ENCODE measurements at places on chromosomes 7 and 10.

DNA sequence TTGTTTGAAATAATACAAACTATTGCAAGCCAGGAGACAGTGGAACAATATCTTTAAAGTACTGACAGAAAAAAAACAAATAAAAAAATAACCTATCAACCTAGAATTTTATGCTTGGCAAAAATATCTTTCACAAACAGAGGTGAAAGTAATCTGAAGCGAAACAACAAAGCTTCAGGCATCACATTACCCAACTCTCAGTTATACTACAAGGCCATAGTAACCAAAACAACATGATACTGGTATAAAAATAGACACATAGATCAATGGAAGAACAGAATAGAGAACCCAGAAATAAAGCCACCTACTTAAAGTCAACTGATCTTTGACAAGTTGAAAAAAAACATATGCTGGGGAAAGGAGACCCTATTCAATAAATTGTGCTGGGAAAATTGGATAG lies 26.5 kb upstream of the HECW1 start:
- no peak for DNase-seq

- no peak for DNase-seq
Observed at GRCh38 chr10:10854725-10855124, 162.9 kb upstream of the CELF2 start.

DNA sequence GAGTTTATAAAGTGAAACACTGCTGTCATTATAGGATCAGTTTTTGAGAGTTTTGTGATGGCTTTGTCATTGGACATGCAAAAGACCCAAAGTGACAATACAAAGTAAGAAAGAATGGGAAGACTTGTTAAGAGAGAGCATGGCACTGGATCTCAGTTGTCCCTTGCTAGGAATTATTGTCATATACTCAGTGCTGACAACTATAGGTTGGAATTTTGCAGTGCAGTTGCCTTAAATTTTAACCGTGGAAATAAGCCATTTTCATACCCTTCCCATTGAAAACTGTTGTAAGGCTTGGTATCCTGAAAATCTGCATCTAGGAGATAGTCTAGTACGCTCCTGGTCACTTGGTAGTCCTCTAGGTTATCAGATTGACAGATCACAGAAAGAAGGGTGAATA lies 1156.7 kb downstream of the GATA3 start:
- DNase-seq: no peak

- DNase-seq: no peak
Observed at GRCh38 chr7:141742229-141742628, 4.1 kb downstream of the SSBP1 start.

GRCh38 chr10:97095701-97096260 lies 90.0 kb downstream of the SLIT1 start:
- DNase-seq: no peak

GRCh38 chr7:131105294-131105798 lies 222.3 kb upstream of the MKLN1 start:
- no peak for DNase-seq

GRCh38 chr10:8369666-8370065 lies 315.2 kb downstream of the GATA3 start:
- no peak for DNase-seq

DNA sequence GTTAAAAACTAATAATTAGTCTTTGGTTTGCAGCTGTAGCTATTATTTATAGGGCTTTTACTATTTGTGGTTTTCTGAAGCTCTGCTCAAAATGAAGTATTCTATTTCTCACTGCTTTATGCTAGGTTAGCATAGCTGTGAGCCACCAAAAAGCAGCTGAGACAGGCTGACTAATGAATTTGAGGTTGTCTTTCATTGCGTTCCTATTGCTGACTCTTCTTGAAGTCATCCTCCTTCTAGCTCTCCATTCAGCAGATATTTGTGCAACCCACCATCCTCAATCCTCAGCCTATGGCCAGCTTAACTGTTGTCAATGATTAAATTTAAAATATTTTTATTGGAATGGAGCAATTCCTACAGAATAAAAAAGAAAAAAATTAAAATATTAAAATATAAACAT lies 2.1 kb upstream of the RALA start:
- no peak for DNase-seq

DNA sequence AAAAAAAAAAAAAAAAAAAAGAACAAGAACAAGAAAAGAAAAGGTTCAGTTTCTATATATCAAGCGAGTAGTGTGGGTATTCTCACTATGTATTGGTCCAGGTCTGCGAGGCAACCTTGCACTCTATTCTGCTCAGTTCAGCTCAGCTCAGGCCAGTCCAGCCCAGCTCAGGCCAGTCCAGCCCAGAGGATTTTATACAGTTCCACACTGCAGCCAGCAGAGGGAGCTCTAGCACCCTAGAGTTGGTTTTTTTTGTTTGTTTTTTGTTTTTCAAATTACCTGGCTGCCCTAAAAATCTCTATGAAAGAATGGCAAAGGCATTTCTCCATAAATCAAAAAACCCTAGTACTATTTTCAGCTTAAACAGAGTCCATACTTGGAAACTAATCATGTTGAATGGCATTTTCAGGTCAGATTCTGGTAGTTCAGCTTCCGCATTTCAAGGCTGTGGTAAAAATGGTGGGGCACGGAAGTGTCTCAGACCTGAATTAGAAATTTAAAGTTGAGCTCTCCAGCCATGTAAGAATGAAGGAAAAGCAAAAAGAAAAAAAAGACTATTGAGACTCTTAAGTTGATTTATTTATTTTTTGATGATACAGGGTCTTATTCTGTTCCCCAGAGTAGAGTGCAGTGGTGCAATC lies 55.2 kb upstream of the GSDME start:
- peak; percentile 42 for DNase-seq
